ENCODE measurements at places on chromosomes 16 and 17.

- no peak for DNase-seq
Measured at GRCh38 chr16:5905935-5906334, 808.3 kb upstream of the EEF2KMT start.

DNA sequence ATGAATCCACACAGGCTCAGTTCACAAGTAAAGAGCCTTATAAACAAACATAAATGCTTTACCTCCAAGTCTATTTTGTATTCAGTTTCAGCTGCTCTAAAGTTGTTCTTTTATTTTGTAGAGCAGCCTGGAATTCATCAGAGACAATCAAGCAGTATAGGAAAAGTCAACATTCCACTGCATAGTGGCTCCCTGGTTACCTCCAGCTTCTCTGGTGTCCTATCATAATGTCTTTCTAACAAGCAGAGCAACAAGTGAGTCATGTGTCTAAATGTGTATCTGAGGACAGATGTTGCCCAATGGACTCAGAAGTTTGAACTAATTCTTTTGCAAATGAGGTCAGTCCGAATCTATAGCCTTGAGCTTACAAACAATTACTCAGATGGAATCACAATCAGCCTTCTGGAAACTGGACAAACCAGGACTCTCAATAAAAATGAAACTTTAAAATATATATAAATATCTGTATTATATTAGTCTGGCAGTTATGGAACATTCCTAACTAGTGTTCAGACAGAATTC, 292.0 kb upstream of the TOM1L1 start:
- no peak for DNase-seq

GRCh38 chr16:86580791-86581170, 2.4 kb downstream of the FOXL1 start:
- DNase-seq = no peak

DNA sequence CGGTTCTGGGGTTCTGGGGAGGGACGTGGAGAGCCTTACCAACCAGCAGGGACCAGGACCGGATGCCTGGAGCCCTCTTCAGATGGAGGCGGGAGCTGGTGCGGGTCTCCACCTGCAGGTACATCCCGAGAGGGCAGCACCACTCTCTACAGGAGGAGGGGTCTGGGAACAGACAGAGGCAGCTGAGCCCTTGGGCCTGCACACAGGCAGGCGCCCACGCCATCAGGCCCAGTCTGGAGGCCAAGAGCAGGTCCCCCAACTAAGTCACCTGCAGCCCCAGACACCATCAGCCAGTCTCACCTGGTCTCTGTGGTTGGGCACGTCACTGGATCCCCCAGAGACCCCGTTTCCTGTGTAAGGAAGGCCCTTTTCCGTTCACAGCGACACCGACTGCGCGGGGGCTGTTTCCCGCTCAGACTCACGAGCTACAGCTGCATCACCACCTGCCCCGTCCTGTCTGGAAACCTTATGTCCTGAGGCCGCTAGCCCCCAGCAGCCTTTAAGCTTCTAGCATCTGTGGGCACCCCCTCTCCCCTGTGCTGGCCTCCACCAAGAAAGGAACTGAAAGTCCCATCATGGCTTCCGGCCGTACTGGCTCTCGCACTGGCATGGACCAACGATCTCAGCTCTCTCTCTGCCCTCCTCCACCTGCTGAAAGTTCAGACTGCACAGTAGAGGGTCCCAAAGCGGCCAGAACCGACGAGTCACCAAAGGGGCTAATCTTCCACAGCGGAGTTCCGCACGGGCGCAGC, 1.2 kb downstream of the CYBC1 start:
- DNase-seq = peak; percentile 47

DNA sequence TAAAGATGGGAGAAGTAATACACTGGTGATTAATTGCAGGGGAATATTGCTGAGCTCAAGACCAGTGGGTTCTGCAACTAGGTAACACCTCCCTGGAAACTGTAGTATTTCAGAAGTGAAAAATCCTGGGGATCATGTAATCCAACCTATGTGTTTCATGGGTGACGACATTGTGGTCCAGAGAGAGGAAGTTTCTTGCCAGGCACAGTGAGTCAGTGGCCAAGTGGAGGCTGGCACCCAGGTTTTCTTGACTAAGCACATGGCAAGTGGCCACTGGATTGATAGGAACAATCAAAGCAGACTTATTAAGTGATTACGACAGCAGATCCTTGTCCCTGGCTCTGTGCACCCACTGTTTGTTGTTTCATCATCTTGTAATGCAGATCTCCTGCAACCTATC, 14.6 kb upstream of the CIITA start:
- no peak for DNase-seq

GRCh38 chr17:42276609-42277341, 584 bp upstream of the STAT5B start:
- peak; percentile 23 for DNase-seq
